ENCODE measurements at places on chromosomes 11 and 22.
A peak's percentile ranks its signal among the peaks of the same experiment; 100 is the strongest.

- DNase-seq, result no peak
Measured at GRCh38 chr22:24695561-24696511, 78.7 kb downstream of the PIWIL3 start.

GRCh38 chr11:66012946-66013761 is 1.3 kb downstream of the CST6 start:
- DNase-seq, result no peak

DNA sequence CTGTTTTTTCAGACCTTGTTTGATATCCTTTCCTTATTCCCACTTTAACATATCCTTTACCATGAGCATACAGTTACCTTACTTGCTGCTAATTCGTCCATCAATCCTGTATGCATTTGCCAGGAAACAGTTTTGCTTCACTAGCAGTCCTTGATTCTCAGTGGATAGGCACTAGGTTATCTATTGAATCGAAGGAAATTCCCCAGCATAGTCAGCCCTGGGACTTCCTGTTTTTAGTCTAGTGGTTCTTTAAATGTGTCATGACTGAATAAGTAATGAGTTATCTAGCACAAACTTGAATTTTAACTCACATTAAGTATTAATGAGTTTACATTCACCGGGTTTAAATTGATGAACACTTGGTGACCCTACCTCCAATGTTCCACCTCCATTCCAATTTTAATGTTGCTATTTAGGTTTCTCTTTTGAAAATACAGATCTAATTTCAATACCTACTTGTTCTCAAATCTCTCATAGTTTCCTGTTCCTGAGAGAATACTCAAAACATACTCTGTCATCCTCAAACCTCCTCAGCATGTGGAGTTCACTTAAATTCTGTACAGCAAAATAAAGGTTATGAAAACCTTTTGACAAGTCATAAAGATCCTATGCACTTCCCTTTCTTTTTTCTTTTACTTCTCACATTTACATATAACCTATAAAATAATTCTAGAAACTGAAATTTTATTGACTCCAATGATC is 1375.1 kb upstream of the TENM4 start:
- no peak for DNase-seq

- DNase-seq, result no peak
Measured at GRCh38 chr11:65503368-65503948, 4.6 kb downstream of the MALAT1 start.

DNA sequence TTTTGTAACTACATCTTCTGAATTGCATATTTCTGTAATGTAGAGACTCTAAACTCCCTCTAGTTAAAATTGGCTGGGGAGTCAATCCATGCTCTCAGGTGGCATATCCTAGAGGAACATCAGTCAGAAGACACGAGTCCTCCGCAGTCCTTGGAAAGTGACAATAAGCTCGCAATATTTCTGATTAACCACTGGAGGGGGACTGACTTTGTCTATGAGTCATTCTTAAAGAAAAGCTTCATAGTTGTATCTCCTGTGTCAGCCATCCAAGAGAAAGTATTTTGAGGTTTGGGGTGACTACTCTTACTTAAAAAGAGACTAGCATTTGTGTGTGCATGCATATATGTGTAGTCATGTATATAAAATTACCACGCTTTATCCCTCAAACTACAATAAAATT is 60.2 kb downstream of the SLN start:
- no peak for DNase-seq

DNA sequence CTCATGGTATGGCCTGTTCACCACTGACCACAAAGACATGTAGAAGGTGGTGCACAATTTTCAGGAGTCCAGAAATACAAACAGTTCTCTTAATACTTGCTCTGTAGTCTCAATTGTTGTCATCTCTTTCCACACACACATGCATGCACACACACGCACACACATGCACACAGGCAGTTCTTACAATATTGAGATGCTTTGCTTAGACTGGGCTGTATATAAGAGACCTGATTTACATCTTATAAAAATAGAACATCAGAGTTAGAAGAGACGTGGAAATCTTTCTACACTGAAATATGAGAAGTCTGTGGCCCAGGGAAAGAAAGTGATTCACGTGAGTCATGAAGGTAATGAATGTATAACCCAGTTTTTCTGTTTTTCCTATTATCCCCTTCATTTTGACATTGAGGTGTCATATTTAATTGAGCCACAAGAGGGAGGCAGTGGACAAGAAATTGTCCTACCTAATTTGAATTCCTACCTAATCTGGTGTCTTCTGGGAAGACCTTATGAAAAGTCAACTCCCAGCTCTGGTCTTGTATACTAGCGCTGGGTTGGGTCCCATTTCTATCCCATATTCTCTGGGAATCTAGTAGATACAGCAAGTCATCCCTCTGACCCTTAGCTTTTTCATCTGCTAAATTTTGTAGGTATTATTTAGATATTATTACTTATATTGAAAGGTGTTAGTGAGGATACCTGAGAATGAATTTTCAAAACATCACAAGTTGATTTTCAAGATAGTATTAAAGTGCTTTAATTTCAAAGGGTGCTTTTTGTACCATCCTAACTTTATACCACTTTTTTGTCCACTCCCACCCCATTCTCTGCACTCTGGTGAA is 14.9 kb upstream of the MS4A4A start:
- DNase-seq, result no peak

GRCh38 chr11:12160680-12161079 is 50.3 kb downstream of the MICAL2 start:
- no peak for DNase-seq

GRCh38 chr11:65180877-65181568 is 705 bp upstream of the CAPN1 start:
- no peak for DNase-seq

GRCh38 chr11:123719452-123719851 is 22.0 kb downstream of the ZNF202 start:
- no peak for DNase-seq

DNA sequence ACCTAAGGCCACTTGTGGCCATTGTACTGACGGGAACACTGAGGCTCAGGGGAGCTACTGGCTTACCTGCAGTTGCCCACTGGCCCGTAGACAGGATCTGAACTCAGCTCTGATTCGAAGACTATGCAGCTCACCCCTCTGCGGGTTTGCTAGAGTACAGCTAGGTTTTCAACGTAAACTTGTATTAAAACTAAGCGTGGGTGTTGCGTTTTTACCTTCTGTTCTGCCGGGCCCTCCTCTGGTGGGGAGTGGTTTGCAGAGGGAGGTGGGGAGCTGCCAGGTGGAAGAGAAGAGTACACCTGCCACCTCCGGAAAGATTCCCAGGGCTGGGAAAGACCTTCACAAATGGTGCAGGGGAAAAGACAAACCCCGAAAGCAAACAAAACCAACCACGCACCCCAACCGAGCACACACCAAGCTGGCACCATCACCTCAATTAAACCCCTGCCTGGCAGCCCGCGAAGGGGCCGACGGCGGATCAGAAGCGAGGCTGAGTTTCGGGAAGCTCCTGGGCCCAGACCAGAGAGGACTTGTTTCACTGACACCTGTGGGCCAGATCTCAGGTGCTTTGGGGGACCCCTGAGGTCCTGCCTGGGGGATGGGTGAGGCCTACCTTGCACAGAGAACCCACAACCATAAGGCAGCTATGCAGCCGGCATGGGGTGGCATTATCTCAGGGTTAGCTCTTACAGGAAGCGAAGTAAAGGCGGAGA is 37.7 kb downstream of the SHISAL1 start:
- peak; percentile 55 for DNase-seq

- no peak for DNase-seq
Measured at GRCh38 chr11:116180806-116181600, 591.8 kb downstream of the BUD13 start.

DNA sequence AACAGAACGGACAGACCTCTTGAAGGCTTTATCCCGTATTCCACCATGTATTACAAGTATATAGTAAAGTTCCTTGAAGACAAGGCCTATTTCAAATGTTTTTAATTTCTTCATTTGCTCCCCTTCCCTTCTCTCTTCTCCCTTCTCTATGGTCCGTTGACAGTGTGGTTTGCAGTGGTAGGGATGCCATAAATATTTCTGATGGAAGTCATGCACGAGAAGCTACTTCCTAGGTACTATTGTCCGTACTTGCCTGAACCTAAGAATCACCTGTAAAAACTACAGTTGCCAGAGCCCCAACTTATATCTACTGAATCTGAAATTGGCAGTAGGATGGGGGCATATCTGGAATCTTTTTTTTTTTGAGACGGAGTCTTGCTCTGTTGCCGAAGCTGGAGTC is 2.8 kb downstream of the PISD start:
- no peak for DNase-seq

DNA sequence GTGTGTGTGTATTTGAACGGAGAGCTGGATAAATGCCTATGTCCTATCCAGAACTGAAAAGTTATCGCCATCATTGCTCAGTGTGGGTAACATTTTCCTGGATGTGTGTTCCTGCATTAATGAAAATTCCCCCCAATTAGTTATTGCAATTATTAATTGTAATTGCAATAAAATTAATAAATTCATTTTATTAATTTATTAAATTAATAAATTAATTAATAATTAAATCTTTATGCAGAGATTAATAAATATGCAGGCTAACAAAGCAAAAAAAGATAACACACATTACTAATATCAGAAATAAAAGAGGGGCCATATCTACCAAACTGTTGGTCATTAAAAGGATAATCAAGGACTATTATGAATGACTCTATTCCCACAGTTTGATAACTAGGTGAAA is 3.6 kb downstream of the RFPL3 start:
- DNase-seq, result no peak

DNA sequence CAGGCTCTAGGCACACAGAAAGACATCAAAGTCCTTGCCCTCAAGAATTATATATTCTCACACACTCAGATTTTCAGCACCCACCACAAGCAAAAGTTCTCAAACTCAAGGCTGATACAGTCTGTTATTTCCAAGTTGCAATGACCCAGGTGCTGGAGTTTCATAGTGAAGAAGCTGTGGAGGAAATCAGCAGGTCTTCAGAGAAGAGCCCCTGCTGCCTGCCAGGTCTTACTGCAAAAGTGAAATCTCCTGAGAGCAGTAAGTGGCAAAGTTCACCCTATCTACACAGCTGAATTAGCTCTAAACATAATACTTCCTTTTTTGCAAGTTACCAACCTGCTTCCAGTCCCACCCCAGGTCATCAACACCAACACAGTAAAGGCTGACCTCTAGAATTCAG is 64.6 kb downstream of the RPL27A start:
- no peak for DNase-seq

- no peak for DNase-seq
Measured at GRCh38 chr22:24060375-24060788, 49.3 kb downstream of the CABIN1 start.

DNA sequence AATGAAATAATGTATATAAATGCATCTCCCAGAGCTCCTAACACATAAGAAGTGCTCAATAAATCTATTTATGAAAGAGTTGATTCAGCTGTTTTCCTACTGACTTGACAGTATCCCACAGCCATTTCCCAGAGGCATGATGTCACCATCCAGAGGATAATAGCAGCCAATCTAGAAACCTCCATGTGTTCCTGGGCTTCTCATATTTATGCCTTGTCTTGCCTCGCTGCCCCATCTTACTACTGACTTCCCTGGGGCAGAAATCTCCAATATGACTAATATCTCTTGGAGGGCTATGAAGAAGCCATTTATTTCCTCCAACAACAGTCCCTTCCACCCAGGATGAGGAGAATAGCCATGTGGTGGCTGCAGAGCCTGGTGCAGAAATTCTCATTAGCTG is 115.4 kb upstream of the NAV2 start:
- DNase-seq, result no peak

DNA sequence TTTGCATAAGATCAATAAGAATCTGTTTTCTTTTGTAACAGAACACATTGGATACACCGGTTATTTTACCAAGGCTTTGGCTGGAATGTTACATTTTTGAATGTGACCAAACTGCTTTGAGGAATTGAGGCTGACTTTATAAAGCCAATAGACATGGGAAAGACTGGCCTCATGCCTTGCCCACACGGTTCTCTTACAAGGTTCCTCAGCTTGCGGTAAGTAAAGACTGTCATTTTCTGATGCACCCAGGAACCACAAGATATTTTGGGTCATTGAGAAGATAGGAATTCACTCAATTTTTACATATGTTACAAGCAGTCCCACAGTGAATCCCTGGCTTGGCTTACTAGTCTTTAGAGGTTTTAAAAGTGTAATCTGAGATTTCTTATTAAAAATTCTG is 23.9 kb downstream of the OR10A6 start:
- DNase-seq, result no peak

DNA sequence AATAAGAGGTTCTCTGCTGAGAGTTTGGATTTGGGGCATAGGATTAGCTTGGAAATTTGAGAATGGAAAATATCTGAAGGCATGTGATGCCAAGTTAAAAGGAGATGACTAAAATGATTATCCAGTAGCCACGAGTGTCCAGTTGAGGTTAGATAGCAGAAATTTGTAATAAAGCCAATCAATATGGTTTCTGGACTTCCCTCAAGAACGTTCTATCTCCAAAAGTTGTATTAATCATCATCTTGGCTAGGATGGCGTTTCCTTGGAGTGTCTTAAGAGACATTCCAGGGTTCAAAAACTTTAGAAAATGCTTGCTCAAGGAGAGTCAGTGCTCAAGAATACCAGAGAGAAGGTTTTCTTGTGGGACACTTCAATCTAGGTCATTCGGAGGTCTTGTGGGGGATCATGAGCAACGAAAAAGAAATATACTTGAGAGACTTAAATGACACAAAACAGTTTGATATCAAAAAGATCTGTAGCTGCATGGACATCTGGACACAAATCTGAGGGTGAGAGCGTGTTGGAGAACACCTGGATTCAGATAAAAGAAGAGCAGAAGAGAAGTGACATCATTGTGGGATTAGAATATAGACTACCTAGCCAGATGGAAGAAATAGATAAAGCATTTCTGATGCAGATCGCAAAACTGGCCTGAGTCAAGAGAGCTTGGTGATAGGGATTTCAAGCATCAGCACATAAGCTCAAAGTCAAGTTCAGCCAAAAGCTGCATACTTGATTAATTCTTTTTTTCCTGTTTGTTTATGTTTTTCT is 97.7 kb downstream of the ARFGAP2 start:
- no peak for DNase-seq

GRCh38 chr22:46849101-46849500 is 86.7 kb downstream of the TBC1D22A start:
- DNase-seq, result no peak

- no peak for DNase-seq
Measured at GRCh38 chr11:125168918-125169456, 4.4 kb downstream of the PKNOX2 start.

DNA sequence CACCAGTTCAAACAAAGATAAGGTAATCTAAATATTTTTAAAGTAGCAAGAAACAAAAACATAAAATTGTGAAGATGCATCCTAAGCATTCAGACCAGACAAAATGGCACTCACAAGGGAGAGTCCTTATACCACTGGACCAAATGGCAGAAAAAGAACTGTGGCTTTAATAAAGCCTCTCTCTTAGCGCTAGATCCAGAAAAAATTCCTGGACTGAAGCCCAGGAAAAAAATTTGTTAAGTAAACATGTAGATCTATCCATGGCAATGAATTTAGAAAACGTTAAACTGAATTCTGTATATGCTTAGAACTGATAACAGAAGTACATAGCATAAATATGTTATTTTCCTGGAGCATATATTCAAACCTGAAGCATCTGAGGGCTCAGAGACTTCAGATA is 11.8 kb upstream of the CD59 start:
- DNase-seq, result no peak

GRCh38 chr22:17724678-17725499 is 49.4 kb downstream of the BID start:
- DNase-seq, result no peak

Measured in chondrocyte (in vitro differentiated cells).